ENCODE measurements at places on chromosomes 7 and 10. TPM values are rescaled to one million over a fixed set of nuclear protein-coding genes. Genes with fewer than 3 reads are reported as not detected.

Gene COBL
- 2.4 TPM for total RNA-seq

Gene JMJD1C
- total RNA-seq = 165 TPM

Gene KCNIP2
- 12.6 TPM for total RNA-seq

Gene BICC1
- 4.5 TPM for total RNA-seq

Gene PILRA
- total RNA-seq = 0.82 TPM

Gene ZNF503
- total RNA-seq = 1.6 TPM

Gene IFIT1B
- total RNA-seq = 0.41 TPM

Gene AOC1
- not detected for total RNA-seq

Gene MUC3A
- total RNA-seq = under 0.01 TPM

Gene AKR1C8
- not detected for total RNA-seq

Gene DDX50
- total RNA-seq = 51.4 TPM

Gene MIOS
- 72.2 TPM for total RNA-seq

Gene NAT16
- total RNA-seq = 0.82 TPM

Gene ENTPD1
- total RNA-seq = 6.9 TPM

Gene TRPV6
- total RNA-seq = under 0.01 TPM

Gene ZNF777
- total RNA-seq = 4.5 TPM

Gene BHLHA15
- total RNA-seq = 8.6 TPM

Gene CARD11
- 0.41 TPM for total RNA-seq

Gene SAMD9
- 1.6 TPM for total RNA-seq

Gene RAB18
- 112 TPM for total RNA-seq

Gene ITGA8
- 3.7 TPM for total RNA-seq

All from frontal cortex (tissue), 4 donors.